M059J (cell line): ENCODE measurements at places on chromosomes 16 and 17. TPM values are rescaled to one million over a fixed set of nuclear protein-coding genes. Genes with fewer than 3 reads are reported as not detected.

The SOCS7 gene
- total RNA-seq = 3.9 and 9.7 TPM in 2 replicates

GRCh38 chr17:44775838-44776621, 17.2 kb downstream of the ADAM11 start:
- DNase-seq = no peak

- no peak for DNase-seq
Measured at GRCh38 chr16:81799138-81799504, 20.0 kb downstream of the PLCG2 start.

DNA sequence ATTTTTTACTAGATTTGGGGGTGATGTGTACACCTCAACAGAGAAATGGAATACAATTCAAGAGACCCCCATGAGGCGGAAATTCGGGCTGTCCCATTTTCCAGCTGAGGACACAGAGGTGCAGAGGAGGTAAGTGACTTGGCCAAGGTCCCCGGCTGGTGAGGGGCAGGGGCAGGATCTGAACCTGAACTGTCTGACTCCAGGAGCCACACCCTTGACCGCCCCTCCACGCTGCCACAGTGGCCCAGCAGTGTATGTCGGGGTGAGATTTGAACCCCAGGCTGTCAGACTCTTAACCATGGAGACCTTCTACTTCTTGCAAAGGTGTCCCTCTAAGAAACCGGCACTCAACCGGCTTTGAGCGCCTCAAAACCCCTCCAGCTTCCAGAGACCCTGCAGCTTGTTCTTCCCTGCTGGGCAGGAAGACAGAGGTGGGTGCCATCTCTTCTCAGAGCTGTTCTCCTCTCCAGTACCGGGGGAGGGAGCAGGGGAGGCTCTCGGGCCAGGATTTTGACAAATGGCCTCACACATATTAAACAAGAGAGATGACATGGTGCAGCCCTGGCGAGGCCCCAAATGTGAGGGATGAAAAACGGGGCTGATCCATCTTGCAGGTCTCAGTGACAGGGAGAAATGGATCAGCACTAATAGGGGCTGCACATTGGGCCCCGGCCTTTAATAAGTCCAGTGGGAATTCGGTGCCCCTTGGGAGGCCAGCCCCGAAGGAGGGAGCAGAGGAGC, 222.3 kb downstream of the GSG1L start:
- DNase-seq = no peak

The CLEC10A gene
- total RNA-seq = not detected in 2 replicates

The TBC1D3E gene
- not detected in 2 replicates for total RNA-seq

DNA sequence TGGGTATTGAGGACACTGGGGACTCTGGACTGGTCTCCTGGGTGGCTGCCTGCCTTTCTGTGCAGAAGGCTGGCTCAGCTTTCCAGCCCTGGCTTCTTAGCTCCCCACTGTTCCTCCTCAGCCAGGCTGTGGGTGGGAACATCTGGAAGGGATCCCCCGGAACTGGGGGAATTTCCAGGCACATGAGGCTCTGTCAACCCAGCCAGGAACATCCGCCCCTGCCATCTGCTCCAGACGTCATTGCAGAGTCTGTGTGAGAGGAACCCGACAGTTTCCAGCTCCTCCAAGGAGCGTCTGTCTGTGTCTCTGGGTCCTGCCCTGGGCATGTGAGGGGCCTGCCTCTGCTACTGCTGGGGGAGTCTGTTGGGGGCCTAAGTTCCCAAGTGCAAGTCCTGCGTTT, 36.2 kb upstream of the CRHR1 start:
- no peak for DNase-seq
